ENCODE measurements at places on chromosomes 11 and 22. TPM values are rescaled to one million over a fixed set of nuclear protein-coding genes. Genes with fewer than 3 reads are reported as not detected.
A peak's percentile ranks its signal among the peaks of the same experiment; 100 is the strongest.

GRCh38 chr11:132343445-132344175, 973.2 kb downstream of the NTM start:
- no peaks in the 10 kb centered on the region for H3K27me3 ChIP-seq
- peaks cover 22% of the 10 kb centered on the region for H3K4me1 ChIP-seq
- H3K36me3 ChIP-seq = no peaks in the 10 kb centered on the region

Gene FGF4
- total RNA-seq = not detected

DNA sequence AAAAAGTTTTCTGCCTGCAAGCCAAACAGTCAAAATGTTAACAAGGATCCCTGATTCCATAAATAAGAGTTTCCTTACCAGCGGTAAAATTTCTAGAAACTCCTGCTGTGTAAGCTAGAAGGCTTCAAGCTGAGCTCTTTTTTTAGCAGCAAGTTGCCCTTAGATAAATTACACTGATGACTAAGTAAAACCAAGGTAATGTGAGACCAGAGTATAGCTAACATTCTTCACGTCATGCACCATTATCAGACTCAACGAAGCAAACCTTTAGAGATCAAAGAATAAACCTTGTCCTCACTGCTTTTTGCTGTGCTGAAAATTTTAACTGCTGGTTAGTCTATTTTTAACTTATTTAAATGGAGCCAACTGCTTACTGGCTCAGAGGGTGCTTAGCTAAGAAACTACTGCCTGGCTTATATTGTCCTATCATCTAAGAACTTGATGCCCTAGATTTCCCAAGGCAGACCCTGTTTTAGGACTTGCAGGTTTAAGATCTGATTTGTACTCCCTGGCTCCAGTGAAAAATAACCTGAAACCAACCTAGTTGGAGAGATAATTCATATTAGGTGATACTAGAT, 900.7 kb downstream of the JRKL start:
- H3K36me3 ChIP-seq = no peaks in the 10 kb centered on the region
- DNase-seq = no peak
- H3K4me3 ChIP-seq = no peak overlapping the region
- no peak overlapping the region for H3K27ac ChIP-seq

Gene RFPL2
- 1.5 TPM for total RNA-seq

Gene ROBO4
- 1.0 TPM for total RNA-seq

Gene KIRREL3
- not detected for total RNA-seq

DNA sequence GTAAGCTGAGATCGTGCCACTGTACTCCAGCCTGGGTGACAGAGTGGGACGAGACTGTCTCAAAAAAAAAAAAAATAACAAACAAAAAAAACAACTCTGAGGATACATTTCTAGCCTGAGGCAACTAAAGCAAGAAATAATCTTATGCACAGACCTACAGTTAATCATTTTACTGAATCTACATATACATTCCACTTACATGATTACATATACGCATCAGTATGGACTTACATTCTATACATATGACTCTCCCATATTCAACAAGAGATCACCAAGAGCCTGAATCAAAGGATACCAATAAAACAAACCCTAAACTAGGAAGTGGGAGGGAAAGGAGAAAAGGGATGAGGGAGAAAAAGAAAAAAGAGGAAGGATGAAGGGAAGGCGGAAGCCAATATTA, 1.1 kb downstream of the ALG8 start:
- no peaks in the 10 kb centered on the region for H3K36me3 ChIP-seq
- no peaks in the 10 kb centered on the region for H3K27me3 ChIP-seq
- peak; percentile 5 for DNase-seq
- peaks cover 17% of the 10 kb centered on the region for H3K4me1 ChIP-seq

Data from CD4-positive, CD25-positive, alpha-beta regulatory T cell (primary cell).